ENCODE measurements at places on chromosomes 12 and 14.

DNA sequence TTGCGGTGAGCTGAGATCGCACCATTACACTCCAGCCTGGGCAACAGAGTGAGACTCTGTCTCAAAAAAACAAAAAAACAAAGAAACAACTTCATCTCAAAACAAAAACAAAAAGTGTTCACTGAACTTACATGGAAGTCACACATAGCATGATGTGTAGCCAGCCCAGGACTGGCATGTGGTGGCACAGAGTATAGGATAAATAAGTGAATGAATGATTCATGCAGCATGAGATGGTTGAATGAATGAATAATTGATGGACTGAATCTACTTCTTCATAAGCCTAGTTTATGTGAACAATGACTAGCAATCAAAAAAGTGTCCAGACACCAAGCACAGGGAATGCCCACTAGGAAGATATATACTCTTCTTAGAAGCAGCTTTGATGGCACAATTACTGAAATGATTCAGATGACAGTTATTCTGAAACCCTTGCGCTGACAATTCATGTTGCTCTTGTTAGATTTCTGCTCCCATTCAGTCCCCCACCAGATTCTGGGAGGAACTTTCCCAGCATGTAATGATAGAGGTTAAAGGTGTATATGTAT lies 31.6 kb upstream of the SERPINA6 start:
- no peak for DNase-seq
- no peaks in the 10 kb centered on the region for H3K4me1 ChIP-seq
- no peak overlapping the region for H3K4me3 ChIP-seq
- H3K36me3 ChIP-seq = no peaks in the 10 kb centered on the region
- H3K27me3 ChIP-seq = no peaks in the 10 kb centered on the region

DNA sequence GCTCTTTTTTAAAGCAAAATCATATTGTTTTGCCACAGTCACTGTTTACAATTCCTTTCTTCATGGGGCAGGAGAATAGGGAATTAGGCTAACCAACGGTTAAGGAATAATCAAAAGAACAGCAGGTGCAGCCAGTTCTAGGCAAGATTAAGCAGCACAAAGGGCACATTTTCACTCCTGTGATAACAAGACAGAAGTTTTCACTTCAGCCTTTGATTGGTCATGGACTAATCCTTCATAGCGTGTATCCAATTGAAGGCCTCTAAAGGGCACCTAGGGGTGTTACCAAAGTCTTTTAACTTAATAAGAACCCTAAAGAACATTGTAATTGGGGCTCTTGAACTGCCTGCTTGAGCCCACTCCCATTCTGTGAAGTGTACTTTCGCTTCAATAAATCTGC lies 206.9 kb upstream of the AMIGO2 start:
- no peaks in the 10 kb centered on the region for H3K36me3 ChIP-seq
- H3K27me3 ChIP-seq = no peaks in the 10 kb centered on the region
- no peak overlapping the region for H3K27ac ChIP-seq
- H3K4me1 ChIP-seq = peaks cover 8% of the 10 kb centered on the region
- no peak overlapping the region for H3K4me3 ChIP-seq
- DNase-seq = peak; percentile 68

GRCh38 chr14:95500772-95501401 lies 15.6 kb downstream of the SYNE3 start:
- H3K36me3 ChIP-seq = no peaks in the 10 kb centered on the region
- H3K27ac ChIP-seq = no peak overlapping the region
- H3K27me3 ChIP-seq = no peaks in the 10 kb centered on the region
- DNase-seq = no peak

DNA sequence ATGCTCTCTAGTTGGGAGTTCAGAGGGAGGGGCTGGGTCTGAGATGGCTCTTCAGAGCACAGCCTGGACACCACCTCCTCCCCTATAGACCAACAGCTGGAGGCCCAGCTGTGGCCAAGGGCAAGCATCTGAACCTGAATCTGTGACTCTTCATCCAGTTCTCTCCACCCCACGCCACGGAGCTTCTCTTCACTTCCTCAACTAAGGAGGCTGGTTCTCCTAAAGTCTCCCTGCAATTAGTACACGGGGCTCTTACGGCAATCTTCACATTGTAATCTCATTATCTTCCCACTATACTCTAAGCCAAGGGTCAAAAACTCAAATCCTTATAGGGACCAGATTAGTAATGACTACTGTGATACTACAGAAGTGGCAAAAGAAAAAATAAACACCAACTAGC lies 9.8 kb downstream of the NRDE2 start:
- no peak for DNase-seq
- no peaks in the 10 kb centered on the region for H3K36me3 ChIP-seq
- no peak overlapping the region for H3K4me3 ChIP-seq
- H3K4me1 ChIP-seq = no peaks in the 10 kb centered on the region

DNA sequence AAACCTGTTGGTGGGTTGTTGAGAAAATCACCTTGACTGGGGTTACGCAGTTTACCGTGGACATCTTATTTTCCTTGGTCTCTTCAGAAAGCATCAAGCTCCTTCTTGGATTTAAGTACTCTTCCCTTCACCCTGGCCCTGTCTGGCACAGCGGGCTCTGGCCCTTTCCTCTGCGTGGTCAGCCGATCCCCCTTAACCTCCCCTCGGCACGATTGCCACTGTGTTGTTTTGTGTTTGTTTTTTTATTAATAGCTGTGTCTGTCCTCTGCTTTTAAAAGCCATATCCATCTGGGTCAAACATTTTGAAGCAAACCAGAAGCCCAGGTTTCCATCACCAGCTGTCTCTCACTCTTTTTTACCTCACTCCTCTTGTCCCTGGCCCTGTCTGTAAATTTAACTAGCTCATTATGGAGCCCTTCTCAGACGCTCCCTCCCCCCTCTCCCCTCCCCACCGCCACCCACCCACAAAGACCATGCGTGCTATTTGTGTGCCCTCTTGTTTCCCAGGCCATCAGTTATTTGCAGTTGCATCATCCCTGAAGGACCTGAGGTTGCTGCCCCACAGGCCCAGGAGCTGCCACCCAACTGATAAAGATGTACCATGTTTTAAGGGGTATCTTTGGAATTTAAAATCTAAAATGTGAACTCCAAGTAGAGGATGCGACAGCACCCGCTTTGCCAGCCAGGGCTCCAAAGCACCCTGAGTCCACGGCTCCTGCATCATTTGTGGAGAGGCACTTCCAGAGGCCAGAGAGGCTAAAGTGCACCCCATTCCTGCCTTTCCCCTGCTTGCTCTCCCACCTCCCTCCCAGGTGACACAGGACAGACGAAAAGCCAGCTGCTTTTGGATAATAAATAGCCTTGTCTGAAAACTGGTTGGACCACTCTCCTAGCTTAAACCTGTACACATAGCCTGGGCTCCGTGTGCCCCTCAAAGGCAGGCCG lies 3.9 kb downstream of the BCL11B start:
- H3K36me3 ChIP-seq = no peaks in the 10 kb centered on the region
- peaks cover 24% of the 10 kb centered on the region for H3K4me1 ChIP-seq
- H3K27ac ChIP-seq = peak overlapping the region; percentile 62
- H3K4me3 ChIP-seq = no peak overlapping the region

- peaks cover 9% of the 10 kb centered on the region for H3K36me3 ChIP-seq
- H3K4me3 ChIP-seq = no peak overlapping the region
- no peak overlapping the region for H3K27ac ChIP-seq
- H3K27me3 ChIP-seq = no peaks in the 10 kb centered on the region
- H3K4me1 ChIP-seq = peaks cover 4% of the 10 kb centered on the region
Measured at GRCh38 chr14:75446447-75446846, 18.6 kb downstream of the JDP2 start.

DNA sequence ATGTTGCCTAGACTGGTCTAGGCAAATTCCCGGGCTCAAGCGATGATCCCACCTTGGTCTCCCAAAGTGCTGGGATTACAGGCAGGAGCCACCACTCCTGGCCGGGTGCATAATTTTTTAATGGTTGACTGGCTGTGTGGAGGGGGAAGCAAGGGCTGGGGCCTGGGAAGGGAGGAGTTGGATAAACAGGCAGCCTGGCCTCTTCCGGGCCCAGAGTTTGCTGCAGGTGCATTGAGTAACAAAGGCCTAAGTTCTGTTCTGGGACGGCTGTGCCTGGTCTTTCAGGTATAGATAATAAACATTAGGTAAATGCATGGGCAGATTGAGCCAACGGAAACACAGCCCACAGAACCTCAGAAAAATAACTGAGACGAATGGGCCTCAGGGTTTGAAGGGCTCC lies 191.3 kb upstream of the TBX3 start:
- DNase-seq = no peak
- no peaks in the 10 kb centered on the region for H3K27me3 ChIP-seq
- no peaks in the 10 kb centered on the region for H3K4me1 ChIP-seq
- no peak overlapping the region for H3K27ac ChIP-seq
- H3K36me3 ChIP-seq = no peaks in the 10 kb centered on the region

DNA sequence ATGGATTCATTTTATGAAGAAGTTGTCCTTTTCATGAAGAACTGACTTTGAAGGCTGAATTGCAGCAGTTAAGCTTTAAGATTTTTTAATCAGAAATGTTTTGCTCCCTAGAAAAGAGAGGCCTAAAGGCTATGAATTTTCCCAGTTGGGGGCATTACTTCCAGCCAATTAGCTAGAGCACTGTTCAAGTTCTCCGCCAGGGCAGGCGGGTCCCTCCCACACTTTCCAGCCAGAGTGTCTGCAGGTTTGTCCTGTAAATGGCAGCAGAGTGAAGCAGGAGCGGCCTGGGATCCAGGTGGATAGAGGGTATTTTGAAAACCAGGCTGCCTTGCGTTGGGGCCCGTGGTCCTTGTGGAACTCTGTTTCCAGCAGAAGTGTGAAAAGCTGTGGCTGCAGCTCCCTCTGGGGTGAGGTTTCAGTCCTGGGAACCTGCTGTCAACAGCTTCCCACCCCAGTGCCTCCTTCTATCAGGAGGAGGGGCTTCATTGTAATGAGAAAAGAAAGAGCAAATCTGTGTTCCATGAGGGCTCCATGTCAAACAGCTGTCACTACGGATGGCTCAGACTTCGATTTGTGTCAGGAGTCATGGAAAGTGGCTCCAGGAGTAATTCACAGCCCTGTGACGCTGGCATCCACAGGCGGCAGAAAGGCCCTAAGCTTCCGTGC lies 210.7 kb upstream of the TMEM132C start:
- H3K27ac ChIP-seq = no peak overlapping the region
- H3K4me1 ChIP-seq = no peaks in the 10 kb centered on the region
- no peak overlapping the region for H3K4me3 ChIP-seq
- H3K36me3 ChIP-seq = no peaks in the 10 kb centered on the region

GRCh38 chr14:33206981-33207380 lies 268.3 kb downstream of the NPAS3 start:
- DNase-seq = no peak
- no peak overlapping the region for H3K27ac ChIP-seq
- no peaks in the 10 kb centered on the region for H3K27me3 ChIP-seq
- H3K4me1 ChIP-seq = no peaks in the 10 kb centered on the region
- H3K36me3 ChIP-seq = no peaks in the 10 kb centered on the region

GRCh38 chr12:93882763-93883162 lies 205.6 kb downstream of the CRADD start:
- no peak overlapping the region for H3K27ac ChIP-seq
- H3K4me3 ChIP-seq = no peak overlapping the region
- H3K36me3 ChIP-seq = no peaks in the 10 kb centered on the region
- no peak for DNase-seq
- no peaks in the 10 kb centered on the region for H3K27me3 ChIP-seq
- H3K4me1 ChIP-seq = peaks cover 8% of the 10 kb centered on the region

DNA sequence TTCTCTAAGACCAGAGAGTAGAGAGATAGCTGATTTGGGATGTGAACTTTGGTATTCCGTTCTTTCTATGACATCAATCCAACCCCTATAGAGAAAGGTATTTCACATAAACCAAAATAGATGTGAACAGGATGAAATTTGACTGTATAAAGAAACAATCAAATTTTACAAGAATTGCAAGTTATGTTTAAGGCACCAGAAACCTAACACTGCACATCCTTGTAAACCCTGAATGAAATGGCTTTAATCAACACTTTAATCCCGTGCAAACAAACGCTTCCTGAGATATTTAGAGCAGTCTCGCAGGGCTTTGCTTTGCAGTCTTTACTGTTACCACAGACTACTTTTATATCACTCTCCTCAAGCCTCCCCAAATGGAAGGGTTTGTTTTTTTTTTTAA lies 125.1 kb downstream of the APAF1 start:
- DNase-seq = no peak
- no peaks in the 10 kb centered on the region for H3K27me3 ChIP-seq
- H3K27ac ChIP-seq = no peak overlapping the region
- no peaks in the 10 kb centered on the region for H3K36me3 ChIP-seq

GRCh38 chr14:100155049-100155621 lies 4.3 kb downstream of the DEGS2 start:
- H3K27me3 ChIP-seq = peaks cover 12% of the 10 kb centered on the region
- H3K4me1 ChIP-seq = no peaks in the 10 kb centered on the region
- DNase-seq = peak; percentile 88
- H3K27ac ChIP-seq = no peak overlapping the region

- H3K27ac ChIP-seq = no peak overlapping the region
- no peaks in the 10 kb centered on the region for H3K36me3 ChIP-seq
- H3K4me3 ChIP-seq = no peak overlapping the region
- no peak for DNase-seq
- H3K27me3 ChIP-seq = no peaks in the 10 kb centered on the region
- H3K4me1 ChIP-seq = no peaks in the 10 kb centered on the region
Measured at GRCh38 chr14:101821528-101821927, 60.0 kb downstream of the PPP2R5C start.

GRCh38 chr12:118685983-118686607 lies 295.2 kb upstream of the SRRM4 start:
- H3K4me3 ChIP-seq = no peak overlapping the region
- no peaks in the 10 kb centered on the region for H3K27me3 ChIP-seq
- DNase-seq = no peak

DNA sequence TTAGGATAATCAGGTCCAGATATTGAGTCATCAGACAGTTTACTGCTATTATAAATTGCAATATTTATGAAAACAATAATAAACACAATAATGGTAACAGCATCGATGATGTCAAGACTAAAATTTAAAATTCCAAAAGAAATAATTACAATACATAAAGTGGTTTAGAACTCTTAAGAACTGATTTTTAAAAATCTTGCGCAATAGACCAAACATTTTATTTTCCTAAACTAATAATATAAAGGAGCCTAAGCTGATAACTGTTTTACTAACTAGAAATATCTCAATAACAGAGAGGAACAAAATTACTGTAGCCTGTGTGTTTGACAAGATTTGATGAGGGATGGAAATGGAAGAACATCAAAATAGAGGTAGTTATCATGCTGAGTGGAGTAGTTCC lies 93.9 kb upstream of the TRHDE start:
- H3K4me1 ChIP-seq = no peaks in the 10 kb centered on the region
- H3K36me3 ChIP-seq = no peaks in the 10 kb centered on the region

GRCh38 chr14:81273961-81274575 lies 53.3 kb upstream of the GTF2A1 start:
- no peaks in the 10 kb centered on the region for H3K4me1 ChIP-seq
- no peaks in the 10 kb centered on the region for H3K36me3 ChIP-seq
- H3K4me3 ChIP-seq = no peak overlapping the region
- H3K27me3 ChIP-seq = no peaks in the 10 kb centered on the region
- no peak for DNase-seq

- H3K27me3 ChIP-seq = no peaks in the 10 kb centered on the region
- no peak for DNase-seq
- H3K4me1 ChIP-seq = no peaks in the 10 kb centered on the region
- no peak overlapping the region for H3K4me3 ChIP-seq
- H3K36me3 ChIP-seq = no peaks in the 10 kb centered on the region
- H3K27ac ChIP-seq = no peak overlapping the region
Measured at GRCh38 chr12:127429551-127430285, 837.3 kb upstream of the TMEM132C start.

Measured in mesendoderm (in vitro differentiated cells).